ENCODE measurements at places on chromosomes 2 and 18. TPM values are rescaled to one million over a fixed set of nuclear protein-coding genes. Genes with fewer than 3 reads are reported as not detected.

COBLL1 gene
- not detected for total RNA-seq

MLPH gene
- total RNA-seq = not detected

EFR3B gene
- 0.06 TPM for total RNA-seq

ANKRD62 gene
- total RNA-seq = not detected

DARS1 gene
- total RNA-seq = 90.8 TPM

VIT gene
- total RNA-seq = not detected

SEPTIN2 gene
- 211 TPM for total RNA-seq

CFAP53 gene
- 0.50 TPM for total RNA-seq

DNA sequence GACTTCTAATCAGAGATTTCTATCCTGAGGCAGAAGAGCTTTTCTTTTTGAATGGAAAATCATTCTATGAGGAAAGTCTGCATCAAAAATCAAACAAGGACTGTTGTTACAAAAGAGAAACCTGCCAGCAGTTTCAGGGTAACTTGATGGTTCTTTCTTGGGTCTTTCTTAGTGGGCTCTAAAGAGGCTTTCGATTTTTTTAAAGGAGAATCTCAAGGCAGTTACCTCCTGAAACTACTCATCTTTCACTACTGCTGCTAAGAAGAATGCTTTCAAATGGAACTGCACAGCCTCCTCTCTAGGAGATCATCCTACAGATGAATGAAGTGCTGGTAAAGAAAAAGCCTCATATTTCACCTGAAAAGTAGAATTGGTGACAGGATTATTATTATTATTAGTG lies 272.3 kb downstream of the ERBB4 start:
- no peak for DNase-seq

- DNase-seq = no peak
These were observed 3.7 kb downstream of the SMAD7 start for GRCh38 chr18:48947092-48947491.

DNA sequence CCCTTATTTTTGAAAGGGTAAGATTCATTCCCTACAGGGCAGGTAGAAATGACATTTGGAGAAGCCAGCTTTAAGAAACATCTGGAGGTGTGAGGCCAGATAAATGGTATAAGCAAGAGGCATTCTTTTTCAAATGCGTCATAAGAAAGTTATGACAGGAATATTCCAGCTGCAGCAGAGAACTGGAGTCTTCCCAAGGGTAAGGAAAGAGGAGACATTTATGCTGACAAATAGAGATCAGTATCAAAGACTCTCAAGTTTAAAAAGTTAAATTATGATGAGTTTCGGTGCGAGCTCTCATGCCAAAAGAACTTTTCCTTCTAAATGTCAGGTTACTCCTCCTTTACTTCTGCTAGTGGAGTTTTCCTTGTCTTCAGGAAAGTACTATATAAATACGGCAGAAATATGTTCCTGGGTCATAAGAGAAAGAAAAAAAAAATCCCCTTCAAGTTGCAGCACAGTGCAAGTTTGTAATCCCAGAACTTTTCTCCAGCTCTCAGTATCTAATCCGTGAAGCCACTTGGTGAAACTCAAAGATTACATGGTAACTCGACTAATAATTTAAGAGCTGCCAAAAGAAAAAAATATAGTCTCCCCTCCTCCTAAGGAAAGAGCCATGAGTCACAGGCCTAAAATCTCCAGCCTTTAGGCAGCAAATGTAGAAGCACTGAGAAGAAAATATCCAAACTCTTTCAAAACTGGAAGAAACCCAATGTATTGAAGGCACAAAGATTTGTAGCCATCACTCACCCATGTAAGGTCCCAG lies 428.1 kb downstream of the MEIS1 start:
- DNase-seq = no peak

- no peak for DNase-seq
These were observed 37.7 kb downstream of the SPC25 start for GRCh38 chr2:168852481-168852880.

- no peak for DNase-seq
These were observed 72.1 kb upstream of the MYL1 start for GRCh38 chr2:210387074-210387473.

DNA sequence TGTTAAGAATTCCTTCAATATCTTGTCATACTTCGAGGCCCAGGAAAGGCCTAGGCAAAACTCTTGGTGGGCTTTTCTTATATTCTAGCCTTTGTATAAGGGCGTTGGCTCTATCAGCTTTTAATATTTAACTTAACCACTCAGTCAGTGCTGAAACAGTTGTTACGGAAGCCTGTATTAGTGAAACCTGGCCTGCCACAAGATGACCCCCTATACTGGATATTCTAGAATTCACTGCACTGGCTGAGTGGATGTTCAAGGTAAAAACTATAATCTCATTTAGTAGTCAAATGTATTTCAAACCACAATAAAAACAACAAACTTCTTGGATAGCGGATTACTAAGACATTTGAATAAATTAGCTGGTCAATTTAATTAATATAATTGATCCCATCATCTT lies 91.7 kb upstream of the HNMT start:
- no peak for DNase-seq

GRCh38 chr2:101998896-101999789 lies 7.4 kb downstream of the IL1R2 start:
- DNase-seq = no peak

- no peak for DNase-seq
These were observed 168.5 kb downstream of the FHOD3 start for GRCh38 chr18:36465970-36466369.

DNA sequence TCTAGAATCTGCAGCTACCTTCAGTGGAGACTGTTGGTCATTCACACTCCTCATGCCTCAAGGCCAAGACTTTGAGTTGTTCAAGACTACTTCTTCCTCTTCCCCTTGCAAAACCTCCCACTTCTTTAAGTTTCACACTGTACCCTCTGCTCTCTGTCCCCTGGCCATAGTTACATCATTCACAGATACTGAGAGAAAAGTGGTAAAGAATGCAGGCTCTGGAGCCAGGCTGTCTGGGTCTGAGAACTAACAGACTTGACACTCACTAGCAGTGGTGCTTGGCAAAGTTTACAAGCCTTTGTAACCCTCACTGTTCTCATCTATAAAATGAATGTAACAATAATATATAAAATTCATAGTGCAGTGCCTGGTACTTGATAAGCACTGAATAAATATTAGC lies 61.8 kb downstream of the CDH20 start:
- DNase-seq = no peak

DNA sequence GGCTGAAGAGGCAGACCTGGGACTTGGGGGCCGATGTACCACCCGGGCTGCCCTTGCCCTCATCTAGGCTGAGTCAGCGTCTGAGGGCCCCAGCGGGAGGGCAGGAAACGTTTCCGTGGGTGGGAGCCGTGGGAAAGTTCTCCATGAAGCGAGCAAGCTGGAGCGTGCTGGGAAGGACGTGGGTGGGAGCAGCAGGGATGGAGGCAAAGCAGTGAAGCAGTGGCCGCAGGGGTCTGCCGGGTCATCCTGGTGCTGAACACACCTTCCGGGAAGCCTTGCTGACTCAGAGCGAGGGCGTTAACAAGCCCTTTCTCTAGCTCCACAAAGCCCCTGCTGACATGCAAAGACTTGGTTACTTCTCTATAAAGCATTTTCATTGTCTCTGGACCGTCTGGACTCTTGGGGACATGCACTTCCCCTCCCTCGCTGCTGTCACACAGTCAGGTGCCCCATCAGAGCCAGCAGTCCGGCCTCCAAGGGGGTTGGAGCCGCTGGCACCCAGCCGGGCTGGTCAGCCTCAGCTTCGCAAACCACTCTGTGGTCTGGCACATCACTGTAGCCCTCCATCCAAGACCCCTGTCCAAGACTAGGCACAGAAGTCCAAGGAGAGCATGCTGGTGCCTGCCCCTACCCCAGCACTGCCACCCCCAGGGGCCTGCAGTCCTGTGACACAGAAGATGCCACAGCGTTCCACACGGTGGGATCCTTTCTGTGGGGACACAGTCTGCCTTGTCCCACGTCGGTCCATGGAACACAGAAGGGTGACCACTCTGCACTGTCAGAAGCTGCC lies 115.1 kb upstream of the GPC1 start:
- no peak for DNase-seq

DNA sequence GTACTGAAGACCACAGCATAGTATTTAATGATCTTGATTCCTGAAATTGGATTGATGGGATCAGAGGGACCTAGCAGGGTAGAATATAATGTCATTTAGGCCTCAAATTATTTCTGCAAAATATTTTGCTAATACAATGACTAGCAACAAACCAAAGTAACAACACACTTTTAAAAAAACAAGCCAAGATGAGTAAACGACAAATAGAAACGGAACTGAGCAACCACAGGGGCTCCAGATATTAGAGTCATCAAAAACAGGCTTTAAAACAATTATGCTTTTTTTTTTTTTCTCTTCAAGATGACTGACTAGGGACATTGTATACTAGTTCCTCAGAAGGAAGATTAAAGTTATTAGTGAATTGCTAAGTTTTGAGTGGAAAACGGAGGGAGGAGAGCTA lies 447.1 kb upstream of the MMADHC start:
- no peak for DNase-seq

GRCh38 chr18:77207540-77207939 lies 42.1 kb upstream of the GALR1 start:
- DNase-seq = peak; percentile 47

DNA sequence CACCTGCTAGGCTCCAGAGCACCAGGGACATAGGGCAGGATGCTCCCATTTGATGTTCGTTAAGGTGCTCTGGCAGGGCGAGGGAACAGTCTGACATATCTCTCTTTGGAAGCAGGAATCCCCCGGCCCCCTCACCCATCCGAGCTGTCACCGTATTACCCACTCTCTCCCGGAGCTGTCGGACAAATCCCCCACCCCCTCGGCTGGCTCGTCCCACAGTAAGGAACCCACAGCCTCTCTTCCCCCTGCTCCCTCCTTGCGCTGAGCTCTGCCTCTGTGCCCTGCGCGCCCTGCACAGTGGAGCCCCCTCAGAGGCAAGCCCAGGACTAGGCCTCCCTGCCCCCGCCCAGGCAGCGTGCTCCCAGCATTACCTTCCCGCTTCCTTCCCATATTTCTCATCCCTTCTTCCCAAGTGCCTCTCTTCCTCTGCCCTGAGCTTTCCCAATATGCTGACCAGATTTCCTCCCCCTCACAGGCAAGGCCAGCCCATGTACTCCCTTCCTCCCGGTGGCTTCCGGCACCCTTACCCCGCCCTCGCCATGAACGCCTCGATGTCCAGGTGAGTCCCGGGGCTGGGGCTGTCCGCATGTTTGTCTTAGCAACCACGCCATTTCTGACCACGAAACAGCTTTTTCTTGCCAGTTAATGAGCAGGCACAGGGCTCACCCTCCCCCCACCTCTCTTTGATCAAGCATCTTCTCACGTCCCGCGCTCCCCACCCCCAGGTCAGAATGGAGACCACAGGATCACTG lies 23.8 kb downstream of the TGOLN2 start:
- no peak for DNase-seq

GRCh38 chr2:234836271-234836670 lies 115.5 kb upstream of the SH3BP4 start:
- no peak for DNase-seq

DNA sequence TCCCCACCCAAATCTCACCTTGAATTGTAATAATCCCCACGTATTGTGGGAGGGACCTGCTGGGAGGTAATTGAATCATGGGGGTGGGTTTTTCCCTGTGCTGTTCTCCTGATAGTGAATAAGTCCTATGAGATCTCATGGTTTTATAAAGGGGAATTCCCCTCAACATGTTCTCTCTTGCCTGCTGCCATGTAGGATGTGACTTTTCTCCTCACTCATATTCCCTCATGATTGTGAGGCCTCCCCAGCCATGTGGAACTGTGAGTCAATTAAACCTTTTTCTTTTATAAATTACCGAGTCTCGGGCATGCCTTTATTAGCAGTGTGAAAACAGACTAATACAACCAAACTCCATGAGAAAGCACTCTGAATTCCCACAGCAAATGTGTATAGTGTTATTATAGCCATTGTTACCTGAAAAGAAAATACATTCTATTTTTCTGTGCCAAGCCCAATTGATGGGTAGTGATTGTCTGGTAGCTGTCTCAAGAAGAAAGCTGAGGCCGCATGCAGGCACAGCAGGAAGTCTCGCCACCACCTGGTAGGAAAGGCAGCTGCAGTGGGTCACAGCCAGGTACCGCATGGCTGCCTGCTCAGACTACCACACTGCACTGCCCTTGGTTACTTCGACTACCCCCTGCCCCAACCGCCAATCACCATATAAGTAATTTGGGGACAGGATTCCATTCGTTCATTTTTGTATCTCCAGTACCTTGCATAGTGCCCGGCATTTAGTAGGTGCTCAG lies 10.3 kb upstream of the ZBTB7C start:
- no peak for DNase-seq

DNA sequence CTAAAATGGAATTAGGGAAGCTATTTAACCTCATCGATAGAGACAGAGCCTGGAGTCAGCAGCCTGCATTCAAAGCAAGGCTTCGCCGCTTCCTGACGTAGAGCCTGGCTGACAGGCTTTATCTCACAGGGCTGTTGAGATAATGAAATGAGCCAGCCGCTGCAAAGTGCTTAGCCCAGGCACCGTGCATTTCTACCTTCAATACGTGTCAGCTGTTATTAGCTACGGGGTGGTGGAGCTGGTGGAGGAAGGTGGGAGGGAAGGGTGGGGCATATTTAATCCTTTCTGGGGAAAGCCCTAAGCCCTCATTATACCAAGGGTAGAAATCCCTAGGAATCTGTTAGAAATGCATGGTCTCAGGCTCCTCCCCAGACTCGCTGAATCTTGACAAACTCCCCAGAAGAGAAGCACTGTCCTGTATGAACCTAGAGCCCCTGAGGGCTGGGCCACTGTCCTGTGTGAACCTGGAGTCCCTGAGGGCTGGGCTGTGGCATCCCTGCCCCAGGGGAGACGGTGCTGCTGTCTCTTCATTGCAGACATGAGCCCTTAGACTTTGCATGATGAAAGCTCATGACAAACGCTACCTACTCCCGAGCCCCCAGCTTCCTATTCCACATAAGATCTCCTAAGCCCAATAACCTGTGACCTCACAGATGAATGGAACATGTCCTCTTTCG lies 72.4 kb downstream of the ALPK2 start:
- DNase-seq = no peak

- DNase-seq = peak; percentile 44
These were observed 501 bp downstream of the RETREG2 start for GRCh38 chr2:219178377-219179175.

DNA sequence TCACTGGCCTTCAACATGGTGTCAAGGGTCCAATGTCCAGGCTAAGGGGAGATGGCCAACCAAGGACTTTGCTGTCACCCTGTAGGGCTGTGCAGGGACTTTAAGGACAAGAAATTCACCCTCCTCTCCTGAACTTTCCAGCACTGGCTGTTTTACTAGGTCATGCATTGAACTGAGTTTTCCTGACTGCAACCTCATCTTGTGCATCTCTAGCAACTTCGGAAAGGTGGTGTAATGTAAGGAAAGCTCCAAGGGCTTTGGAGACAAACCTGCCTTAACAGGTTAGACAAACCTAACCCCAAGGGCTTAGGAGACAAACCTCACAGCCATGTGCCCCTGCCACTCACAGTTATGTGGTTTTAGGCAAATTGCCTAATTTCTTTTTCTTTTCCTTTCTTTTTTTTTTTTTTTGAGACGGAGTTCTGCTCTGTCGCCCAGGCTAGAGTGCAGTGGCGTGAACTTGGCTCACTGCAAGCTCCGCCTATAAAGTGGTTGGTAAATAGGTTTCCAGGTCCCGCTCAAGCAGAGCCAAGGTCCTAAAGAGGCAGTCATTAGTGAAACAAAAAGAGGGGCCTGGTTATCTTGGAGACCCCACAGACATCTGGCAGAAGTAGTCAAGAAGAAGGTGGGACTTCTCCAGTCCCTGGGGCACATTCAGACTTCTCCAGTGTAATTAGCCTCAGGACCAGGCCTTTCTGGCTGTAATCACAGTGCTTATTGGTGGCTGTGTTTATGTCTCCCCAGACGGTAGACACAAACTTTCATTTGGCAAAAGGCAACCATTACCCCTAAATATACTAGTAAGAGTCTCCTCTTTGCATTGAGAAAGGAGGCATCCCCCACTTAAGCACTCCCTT lies 37.6 kb upstream of the PMAIP1 start:
- DNase-seq = no peak

All from activated CD4-positive, alpha-beta T cell treated with anti-CD3 and anti-CD28 coated beads, Interleukin-2, amount 10 ng/mL, durations not matched to agents 7 days and 5 days (primary cell).